ENCODE measurements at places on chromosomes 7 and 10.

GRCh38 chr10:100907773-100908363 is 4.9 kb upstream of the SLF2 start:
- no peak for DNase-seq

- DNase-seq: no peak
These were observed 36.2 kb upstream of the TMEM106B start for GRCh38 chr7:12174931-12175330.

DNA sequence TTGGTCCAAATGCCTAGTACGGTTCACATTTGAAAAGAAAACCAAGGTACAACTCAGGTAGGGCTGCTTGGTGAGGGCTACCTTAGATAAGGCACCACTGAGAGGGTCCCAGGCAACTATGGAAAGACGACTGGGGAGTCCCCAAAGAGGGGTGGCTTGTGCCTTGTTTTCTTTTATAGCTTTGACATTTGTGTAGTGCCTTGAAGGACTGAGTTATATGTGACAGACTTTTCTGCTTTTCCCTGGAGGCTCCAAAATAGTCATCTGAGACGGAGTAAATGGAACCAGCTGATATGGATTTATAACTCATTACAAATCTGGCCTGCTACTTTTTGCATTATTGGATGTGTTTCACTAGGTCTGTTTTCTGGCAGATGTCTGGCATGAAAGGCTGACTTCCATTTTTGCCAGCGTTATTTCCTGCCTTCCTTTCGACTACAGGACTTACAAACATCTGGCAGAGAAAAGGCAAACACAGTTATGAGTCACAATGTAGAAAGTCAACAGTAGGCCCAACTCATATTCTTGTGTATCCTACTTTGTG is 88.2 kb upstream of the IMMP2L start:
- no peak for DNase-seq

GRCh38 chr10:17062009-17062408 is 67.6 kb downstream of the CUBN start:
- no peak for DNase-seq

- DNase-seq: no peak
These were observed 65.5 kb upstream of the SH2B2 start for GRCh38 chr7:102220960-102221800.

DNA sequence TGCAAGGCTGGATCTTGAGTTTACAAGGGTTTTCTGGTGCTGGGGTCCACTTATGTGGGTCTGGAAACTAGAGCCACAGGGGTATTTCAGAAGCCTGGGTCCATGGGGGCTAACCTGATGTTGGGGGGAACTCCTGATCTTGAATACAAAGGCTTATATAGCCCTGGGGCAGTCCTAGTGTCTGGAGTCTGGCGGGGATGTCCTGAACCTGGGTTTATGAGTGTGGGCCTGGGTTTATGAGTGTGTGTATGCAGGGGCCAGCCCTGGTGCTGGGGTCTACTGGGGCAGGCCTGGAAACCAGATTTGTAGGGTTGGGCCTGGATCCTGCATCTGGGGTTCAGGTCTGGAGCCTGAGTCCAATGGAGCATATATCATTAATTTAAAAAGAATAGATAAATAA is 146.5 kb upstream of the C1GALT1 start:
- no peak for DNase-seq

DNA sequence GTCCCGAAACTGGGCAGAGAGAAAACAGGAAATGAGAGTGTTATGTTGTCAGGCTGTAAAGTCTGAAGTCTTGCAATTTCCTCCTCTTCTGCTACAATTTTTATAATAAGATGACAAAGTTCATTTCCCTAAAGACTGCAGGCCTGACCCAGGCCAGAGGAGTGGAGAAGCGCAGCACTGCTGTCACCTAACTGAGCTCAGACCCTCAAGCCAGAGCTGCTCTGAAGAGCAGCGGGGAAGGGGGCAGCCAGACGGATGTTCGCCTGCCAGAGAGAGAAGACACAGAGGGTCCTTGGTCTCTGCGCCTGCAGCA is 12.6 kb upstream of the AOAH start:
- no peak for DNase-seq

DNA sequence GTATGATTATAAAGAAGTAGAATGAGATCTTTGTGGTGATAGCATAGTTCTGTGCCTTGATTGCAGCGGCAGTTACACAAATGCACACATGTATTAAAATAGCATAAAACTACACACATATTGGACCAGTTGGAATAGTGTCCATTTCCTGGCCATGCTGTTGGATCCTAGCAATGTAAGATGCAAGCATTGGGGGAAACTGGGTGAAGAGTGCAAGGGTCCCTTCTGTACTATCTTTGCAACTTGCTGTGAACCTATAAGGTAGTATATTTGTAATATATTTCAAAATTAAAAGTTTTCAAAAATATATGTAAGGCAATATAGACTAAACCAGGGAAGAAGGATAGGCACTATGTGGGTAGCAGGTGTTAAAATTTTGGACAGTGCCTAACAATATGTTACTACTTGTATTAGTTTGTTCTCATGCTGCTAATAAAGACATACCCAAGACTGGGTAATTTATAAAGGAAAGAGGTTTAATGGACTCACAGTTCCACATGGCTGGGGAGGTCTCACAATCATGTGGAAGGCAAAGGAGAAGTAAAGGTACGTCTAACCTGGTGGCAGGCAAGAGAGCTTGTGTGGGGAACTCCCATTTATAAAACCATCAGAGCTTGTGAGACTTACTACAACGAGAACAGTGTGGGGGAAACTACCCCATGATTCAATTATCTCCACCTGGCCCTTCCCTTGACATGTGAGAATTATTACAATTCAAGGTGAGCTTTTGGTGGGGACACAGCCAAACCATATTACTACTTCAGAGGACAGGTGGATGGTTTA is 71.4 kb downstream of the RGS10 start:
- DNase-seq: no peak

GRCh38 chr7:44313016-44313415 is 12.4 kb downstream of the CAMK2B start:
- DNase-seq: no peak

DNA sequence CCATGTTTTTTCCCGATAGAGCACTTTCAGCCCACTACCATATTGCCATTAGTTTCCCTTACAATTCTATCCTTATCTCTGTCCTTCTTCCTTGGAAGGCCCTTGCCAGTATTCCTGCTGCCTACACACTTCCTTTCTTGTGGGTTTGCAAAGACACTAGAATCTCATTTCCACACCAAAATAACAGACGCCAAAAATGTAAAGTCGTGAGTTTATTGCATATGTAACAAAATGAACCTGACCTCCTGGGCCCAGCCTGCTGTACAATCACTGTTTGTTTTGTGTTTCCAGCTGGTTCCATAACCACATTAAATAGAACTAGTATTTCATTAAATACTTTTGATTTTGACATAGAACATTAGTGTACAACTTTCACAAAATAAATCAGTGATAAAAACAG is 116.7 kb downstream of the SMURF1 start:
- DNase-seq: no peak

- DNase-seq: no peak
These were observed 103.9 kb downstream of the TNS3 start for GRCh38 chr7:47478017-47478344.
